Transverse colon (tissue), 4 donors: ENCODE measurements at places on chromosomes 2 and 18. TPM values are rescaled to one million over a fixed set of nuclear protein-coding genes. Genes with fewer than 3 reads are reported as not detected.

GRCh38 chr2:62227386-62228075, 31.6 kb downstream of the B3GNT2 start:
- no peak for DNase-seq

Gene FAM124B
- 0.41 TPM for total RNA-seq

Gene EGR4
- not detected for total RNA-seq

Gene RBM44
- 1.2 TPM for total RNA-seq

- no peak for DNase-seq
Measured at GRCh38 chr18:74139888-74140287, 7.7 kb downstream of the FBXO15 start.

DNA sequence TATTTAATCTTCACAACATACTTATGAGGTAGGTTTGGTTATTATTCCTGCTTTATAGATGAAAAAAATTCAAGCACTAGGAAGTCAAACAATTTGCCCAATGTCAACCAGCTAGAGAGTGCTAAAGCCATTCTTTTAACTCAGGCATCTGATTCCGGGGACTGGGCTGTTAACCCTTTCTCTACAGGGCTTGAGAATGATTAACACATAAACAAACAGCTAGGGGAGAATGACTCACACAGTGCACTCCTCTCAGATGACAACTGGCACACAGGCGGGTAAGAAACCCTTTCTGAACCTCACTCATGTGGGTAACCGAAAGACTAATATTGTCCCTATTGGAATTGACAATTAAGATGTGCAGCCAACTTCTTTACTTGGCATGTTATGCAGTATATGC, 86.3 kb upstream of the FSHR start:
- no peak for DNase-seq

GRCh38 chr18:12885500-12885899, 1.5 kb upstream of the PTPN2 start:
- DNase-seq = no peak

Gene RGPD8
- 18.3 TPM for total RNA-seq

DNA sequence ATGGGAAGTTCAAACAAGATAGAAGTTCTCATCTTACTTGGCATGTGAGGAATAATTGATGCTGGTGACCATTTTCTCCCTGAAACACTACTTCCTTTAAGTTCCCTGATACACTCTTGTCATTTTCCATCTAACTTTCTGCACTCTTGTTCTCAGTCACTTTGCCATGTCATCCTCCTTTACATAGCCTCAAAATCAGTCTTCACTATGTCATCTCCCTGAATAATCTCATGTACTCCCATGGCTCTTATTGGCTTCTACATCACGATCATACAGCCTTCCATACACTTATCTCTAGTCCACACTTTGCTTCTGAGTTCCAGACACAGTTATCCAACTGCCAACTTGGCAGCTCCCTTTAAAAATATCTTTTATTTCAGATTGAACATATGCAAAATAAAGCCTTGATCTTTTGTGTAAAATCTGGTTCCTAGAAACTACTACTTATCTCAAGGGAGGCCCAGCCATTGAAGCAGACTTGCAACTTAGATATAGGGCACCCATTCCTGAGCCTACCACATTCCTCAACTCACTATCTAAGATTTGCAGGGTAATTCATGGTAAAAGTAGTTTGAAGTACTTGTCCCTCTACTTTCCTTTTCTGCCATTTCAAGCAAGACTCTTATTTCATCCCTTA, 1070.2 kb upstream of the NXPH2 start:
- DNase-seq = no peak

Gene GNAL
- total RNA-seq = 7.4 TPM

GRCh38 chr2:203662951-203663350, 43.5 kb upstream of the CD28 start:
- DNase-seq = no peak

Gene MEP1B
- 31.1 TPM for total RNA-seq

- no peak for DNase-seq
Measured at GRCh38 chr18:79685971-79686370, 6.4 kb downstream of the CTDP1 start.

DNA sequence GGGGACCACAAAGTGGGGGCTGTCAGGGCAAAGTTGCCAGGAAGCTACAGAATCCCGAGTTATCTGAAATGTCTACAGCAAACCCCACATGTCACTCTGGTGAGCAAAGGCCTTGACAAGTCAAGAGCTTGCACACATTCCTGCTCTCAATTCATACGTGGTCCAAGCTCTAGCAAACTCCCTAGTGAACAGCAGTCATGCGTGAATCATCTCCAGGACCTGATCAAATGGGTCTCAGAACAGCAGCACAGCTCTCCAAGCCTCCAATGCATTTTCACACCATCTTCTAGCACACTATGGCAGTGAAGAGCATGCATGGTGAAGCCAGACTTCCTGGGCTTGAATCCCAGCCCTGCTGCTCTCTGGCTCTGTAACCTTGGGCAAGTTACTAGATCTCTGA, 68.5 kb downstream of the MYO5B start:
- DNase-seq = no peak

DNA sequence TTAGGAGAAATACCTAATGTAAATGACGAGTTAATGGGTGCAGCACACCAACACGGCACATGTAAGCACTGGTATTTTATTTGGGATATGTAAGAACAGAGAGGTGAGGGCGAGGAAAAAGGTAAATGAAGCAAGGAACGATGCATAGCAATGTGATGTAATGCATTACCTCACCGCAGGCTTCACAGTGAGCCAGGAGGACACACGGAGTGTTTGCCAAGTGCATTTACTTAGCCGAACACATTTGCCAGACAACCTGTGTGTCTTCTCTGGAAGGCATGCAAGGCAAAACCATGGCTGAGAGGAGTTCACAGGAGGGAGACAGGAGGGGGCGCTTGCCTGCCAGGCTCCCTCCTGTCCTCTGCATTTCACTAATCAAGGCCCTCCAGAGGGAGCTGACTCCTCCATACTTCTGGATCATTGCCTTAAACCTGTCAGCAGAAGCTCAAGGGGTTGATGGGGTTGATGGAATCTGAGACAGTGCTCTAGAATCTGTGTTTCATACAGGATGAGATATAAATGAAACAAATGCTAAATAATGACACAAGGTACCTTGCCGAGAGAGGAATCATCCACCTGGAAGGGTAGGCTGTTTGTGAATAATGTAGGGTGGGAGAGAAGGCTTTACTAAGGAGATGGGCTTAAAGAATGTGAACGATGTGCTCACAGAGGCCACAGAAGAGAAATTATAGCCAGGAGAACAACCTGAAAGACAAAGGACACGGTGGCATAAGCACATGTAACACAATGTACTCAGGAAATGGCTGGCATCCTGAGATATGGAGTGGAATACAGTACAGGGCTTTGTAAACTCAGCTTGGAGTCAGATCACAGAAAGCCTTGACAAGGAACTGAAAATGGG, 9.1 kb upstream of the TPRKB start:
- no peak for DNase-seq

- DNase-seq = peak; percentile 43
Measured at GRCh38 chr2:46163804-46164528, 133.2 kb upstream of the EPAS1 start.

DNA sequence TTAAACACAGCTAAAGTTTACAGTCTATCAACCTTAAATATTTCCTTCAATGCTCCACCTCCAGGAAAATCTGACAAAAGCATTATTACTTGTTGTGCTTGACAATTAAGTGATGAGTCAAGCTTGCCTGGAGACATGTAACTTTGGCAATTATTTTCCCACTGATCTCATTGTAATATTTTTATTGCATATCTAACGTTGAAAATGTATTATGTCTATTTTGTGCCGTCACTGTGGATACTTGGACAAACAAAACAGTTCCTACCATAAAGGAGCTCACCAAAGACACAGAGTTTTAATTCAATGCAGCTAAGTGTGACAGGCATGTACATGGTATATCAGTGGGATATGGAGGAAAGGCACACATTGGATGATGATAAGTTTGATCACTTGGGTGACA, 24.7 kb downstream of the RNF103 start:
- no peak for DNase-seq

- DNase-seq = no peak
Measured at GRCh38 chr2:12965540-12966269, 249.0 kb downstream of the TRIB2 start.

Gene PTPRM
- total RNA-seq = 92.5 TPM

GRCh38 chr18:41146301-41146700, 808.7 kb upstream of the PIK3C3 start:
- DNase-seq = no peak

Gene AOX1
- total RNA-seq = 12.0 TPM

- no peak for DNase-seq
Measured at GRCh38 chr18:70377317-70377799, 88.5 kb downstream of the SOCS6 start.

Gene CELF4
- not detected for total RNA-seq

DNA sequence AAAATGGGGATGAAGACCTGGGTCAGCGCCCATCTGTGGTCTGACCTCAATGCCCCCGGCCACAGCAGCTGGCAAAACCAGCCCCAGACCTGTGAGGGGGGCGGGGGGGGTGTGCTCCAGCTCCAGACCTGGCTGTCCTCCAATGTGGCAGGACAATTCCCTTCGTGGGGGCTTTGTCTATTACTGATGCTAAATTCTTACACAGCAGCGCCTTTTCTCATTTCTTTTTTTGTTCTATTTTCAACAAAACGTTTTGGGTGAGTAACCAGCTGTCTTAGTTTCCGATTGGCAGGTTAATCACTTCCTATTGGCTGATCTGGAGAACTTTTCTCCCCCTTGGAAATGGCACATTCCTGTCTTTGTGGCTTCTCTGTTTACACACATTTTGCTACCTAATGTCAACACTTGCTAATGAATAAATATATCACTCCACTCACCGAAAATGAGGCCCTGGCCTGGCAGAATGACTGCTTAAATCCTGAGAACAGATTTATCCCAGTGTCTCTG, 4.4 kb downstream of the SMAD7 start:
- peak; percentile 17 for DNase-seq

DNA sequence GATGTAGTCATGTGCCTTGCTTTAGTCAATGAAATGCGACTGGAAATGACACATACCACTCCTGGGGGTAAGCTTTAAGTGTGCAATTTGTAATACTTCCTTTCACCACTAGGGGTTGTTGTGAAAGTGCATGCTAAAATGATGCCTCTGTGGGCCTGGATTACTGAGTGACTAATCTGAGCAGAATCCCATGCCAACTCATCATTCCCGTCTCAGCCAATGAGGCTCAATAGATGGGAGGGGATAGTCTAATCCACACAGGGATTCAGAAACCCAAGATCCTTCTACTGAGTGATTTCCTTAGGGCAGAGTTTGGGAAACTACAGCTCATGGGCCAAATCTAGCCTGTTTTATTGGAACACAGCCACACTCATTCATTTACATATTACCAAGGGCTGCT, 54.0 kb downstream of the HRH4 start:
- DNase-seq = no peak

DNA sequence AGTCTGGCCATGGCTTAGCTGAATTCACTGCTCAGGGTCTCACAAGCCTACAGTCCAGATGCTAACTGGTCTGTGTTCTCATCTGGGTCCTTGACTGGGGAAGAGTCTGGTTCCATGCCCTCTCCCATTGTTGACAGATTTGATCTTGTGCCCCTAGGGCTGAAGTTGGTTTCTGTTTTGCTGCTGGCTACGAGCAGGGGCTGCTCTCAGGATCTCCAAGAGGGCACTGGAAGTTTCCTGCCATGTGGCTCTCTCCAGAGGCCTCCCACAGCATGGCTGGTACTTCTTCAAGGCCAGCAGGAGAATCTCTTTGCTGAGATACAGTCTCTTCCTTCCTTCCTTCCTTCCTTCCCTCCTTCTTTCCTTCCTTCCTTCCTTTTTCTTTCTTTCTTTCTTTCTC, 78.1 kb downstream of the SPP2 start:
- no peak for DNase-seq

Gene BCL2L11
- 35.9 TPM for total RNA-seq

- DNase-seq = no peak
Measured at GRCh38 chr2:174969091-174969734, 36.0 kb downstream of the CHN1 start.

Gene SLC11A1
- 8.4 TPM for total RNA-seq
